ENCODE measurements at places on chromosomes 6 and 20.
A peak's percentile ranks its signal among the peaks of the same experiment; 100 is the strongest.

- DNase-seq = no peak
These were observed 384.9 kb downstream of the CENPW start for GRCh38 chr6:126724821-126725220.

GRCh38 chr6:121848523-121849255 lies 413.2 kb downstream of the GJA1 start:
- DNase-seq = no peak

DNA sequence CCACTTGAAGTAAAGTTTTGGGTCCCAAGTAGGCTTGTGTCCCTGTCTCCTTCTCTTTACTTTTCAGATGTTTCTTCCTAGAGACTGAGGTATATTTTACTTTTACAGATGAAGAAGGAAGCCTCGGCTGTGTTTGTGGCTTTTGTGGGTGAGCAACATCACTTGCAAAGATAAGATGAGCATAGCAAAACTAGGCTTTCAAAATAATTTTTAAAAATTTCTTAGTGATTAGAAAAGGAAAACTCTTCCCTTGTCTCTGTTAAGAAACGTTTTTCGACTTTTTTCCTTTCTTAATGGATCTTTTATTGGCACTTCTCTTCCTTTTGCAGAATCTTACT lies 7.6 kb downstream of the PTPN1 start:
- DNase-seq = no peak

GRCh38 chr20:55052459-55052858 lies 577.1 kb downstream of the DOK5 start:
- DNase-seq = no peak

GRCh38 chr20:14950633-14951032 lies 613.2 kb upstream of the FLRT3 start:
- no peak for DNase-seq

DNA sequence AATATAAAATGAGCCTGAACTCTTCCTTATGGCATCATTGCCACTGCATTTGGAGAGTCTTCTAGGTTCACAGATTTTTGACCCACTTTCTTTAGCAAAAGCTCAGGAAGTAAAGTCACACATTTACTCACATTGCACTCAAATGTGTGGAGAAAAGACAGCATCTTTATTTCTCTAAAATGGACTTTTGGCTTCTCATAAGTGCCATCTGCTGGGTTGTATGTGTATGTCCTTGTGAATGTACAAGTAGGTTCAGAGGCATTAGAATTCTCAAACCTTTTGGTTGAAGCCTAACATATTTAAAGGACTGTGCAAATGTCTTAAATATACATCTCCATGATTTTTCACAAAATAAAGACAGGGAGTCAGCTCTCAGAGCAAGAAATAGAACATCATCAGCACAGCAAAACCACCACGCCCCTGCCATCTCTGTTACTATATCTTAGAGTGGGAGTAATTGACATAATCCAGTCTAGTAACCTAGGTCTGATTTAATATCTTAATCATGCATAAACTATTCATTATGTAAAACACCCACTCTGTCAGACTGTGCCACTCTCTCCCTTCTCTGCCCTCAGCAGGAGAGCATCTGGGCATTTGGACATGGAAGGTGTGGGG lies 42.2 kb upstream of the SPTLC3 start:
- peak; percentile 24 for DNase-seq

DNA sequence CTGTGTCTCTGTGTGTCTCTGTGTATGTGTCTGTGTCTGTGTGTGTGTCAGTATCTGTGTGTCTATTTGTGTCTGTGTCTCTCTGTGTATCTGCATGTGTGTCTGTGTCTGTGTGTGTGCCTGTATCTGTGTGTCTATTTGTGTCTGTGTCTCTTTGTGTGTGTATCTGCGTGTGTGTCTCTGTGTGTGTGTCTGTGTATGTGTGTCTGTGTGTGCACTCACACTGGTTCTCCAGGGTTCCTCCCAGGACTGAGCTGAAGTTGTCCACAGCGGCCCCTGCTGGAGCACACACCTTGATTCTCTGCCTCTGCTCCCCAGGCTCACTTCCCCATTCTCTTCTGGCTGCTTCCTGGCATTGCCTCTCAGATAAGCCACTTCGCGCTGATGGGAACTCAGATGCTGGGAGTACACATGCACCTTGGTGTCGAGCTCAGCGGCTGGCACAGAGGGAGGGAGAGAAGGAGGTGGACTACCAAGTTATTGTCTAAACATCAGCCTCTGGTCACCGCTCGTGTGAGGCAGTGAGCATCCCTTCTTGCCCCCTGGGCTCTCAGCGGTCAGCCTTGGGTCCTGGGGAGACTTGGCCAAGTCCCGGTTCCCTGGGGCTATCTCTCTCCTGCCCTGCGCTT lies 104.9 kb upstream of the NXT1 start:
- no peak for DNase-seq

DNA sequence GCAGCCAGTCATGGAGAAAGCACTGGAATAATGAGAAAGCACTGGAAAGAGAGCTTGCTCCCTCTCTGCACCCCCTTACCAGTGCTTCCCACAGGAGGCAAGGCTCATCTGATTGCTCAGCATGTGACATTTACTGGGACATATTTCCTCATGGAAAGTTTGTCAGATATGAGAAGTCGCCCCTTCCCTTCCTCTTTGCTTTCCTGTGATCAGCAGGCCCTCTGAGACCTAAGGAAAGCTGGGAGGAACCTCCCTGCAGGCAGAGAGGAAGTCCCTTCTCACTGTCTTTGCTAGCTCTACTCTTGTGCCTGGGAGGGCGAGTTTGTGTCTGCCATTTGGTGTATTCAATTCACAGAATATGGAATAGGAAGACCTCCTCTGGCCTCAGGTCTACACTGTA lies 283.8 kb downstream of the ALDH8A1 start:
- DNase-seq = no peak

DNA sequence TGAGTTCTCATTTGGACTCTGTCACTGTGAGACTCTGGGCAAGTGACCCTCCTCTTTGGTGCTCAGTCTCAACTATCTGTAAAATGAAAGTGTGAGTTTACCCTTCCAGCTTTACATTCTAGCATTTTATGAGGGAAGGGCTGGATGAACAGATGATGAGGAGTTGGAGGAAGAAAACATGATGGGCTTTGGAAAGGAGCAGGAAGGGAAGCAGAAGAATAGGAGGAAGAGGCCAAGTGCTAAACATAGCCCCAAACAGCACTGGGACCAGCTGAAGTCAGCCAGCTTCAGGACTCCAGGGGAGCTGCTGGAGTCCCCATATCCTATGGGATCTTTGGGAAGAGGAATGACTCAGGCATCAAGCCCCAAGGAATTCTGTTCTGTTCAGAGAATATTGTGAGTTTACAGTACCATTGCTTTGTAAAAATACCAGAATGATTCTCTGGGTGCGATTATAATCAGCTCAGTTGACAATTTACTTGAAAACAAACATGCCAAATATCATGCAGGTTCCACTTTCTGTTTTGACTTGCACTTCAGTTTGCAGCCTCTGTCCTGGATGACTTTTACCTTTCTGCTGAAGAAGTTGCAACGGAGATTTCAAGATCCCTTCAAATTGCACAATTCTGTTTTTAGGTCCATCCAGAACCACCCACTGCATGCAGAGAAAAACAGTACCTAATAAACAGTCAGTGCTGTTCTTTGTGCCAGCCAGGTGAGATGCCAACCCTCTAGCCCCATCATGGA lies 3.2 kb downstream of the CD40 start:
- DNase-seq = no peak

- no peak for DNase-seq
These were observed 83.1 kb downstream of the CNBD2 start for GRCh38 chr20:36051318-36052116.

DNA sequence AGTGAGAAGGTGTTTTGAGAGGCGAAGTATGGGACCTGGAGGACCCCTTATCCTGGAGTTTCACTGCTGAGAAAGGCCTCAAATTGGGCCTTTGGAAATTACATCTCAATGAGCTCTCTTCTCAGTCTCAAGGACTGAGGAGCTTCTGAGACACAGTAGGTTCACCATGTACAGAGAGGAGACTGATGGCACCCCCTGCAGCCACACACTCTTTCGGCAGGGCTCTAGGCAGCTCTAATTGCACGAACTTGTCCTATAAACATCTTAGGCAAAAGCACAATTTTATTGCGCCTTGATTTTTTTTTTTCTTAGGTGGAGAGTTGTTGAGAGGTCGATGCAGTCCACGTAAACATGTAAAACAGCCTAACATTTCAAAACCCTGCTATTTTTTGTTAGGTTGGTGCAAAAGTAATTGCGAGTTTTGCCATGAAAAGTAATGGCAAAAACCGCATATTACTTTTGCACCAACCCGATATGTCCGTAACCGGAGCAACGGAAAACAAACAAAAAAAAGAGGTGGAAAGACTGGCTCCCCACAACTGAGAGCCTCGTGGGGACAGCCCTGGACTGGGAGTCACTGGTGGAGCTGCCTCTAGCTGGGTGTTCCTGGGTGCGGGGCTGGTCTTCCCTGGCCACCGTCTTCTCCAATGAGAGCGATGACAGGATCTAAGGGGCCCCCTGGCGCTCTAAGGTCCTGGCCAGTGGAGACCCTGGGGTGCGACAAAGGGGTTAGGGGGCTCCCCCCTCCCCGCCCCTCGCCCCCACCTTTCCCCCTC lies 84.0 kb upstream of the EYA2 start:
- no peak for DNase-seq
